T1000 (cell line): ENCODE measurements at places on chromosomes 1 and 21.

- no peak for DNase-seq
These were observed 134.1 kb downstream of the TMEM53 start for GRCh38 chr1:44539991-44540730.

DNA sequence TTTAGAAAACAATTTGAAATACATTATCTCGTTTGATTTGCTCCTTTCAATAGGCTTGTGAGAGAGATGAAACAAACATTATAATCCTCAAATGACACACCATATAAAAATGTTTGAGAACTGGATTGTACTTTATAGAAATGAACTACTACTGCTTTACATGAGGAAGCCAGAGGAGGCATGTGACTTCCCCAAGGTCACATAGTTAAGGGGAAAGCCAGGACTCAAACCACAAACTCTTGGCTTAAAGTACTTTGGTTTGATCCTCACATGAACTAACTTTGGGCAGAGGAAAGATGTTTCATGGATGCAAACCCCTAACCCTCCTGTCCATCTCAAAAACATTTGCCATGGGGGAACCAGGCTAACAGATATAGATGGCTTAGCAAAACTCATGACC, 4.7 kb downstream of the ARHGEF11 start:
- no peak for DNase-seq

GRCh38 chr21:40166291-40166843, 299.1 kb downstream of the PCP4 start:
- DNase-seq, result no peak

DNA sequence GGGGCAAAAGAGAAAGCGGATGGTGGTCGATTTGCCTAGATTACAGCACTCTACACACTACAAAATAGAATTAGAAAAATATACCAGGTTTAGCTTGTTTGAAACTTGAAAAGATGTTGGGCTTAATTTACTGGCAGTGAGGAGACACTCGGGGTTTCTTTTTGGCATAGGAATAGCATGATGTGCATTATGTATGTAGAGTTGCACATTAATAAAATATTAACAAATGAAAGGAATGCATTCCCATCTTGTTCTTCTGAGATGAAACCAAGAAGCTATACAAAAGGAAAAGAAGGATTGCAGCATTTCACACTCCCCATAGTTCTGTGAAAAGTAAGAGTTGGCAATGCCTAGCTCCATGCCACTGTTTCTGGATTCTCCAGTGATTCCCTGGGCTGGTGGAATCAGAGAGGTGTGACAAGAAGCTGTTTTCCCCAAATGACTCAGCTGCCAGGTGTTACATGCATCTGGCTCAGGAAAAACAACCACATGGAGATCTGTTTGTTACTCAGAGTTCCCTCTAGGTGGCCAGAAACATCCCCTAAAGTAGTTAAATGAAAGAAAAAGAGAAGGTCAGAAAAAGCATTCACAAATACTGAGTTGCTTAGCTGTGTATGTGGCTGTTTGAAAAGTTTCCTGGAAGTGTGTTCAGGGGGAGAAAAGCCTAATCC, 115.6 kb downstream of the UCK2 start:
- no peak for DNase-seq

DNA sequence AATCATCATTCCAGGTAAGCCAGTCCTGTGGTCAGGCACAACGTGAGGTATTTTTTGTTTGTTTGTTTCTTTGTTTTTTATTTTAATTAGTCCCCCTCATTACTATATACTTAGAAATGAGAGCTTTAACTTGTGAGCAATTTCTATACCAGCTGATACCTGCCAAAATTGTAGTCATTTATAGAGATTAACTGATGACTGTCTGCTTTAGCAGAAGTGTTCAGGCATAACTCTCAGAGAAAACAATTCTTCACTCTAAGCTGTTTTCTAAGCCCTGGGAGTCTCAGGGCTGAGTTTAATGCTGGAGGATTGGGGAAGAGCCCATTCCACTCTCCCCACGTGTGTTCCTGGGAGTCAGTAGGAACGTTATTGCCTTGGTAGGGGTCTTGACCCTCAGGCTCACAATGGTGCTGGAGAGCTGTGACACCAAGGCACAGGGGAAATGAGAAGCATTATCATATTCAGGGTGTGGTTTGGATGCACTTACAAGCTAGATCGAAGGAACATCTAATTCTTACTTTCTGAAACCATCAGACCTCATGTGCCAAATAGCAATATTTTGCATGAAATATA, 168.2 kb downstream of the CLIC6 start:
- no peak for DNase-seq

GRCh38 chr1:107862064-107862463, 102.9 kb downstream of the VAV3 start:
- no peak for DNase-seq

- no peak for DNase-seq
These were observed 29.6 kb upstream of the C1orf105 start for GRCh38 chr1:172390683-172391551.

DNA sequence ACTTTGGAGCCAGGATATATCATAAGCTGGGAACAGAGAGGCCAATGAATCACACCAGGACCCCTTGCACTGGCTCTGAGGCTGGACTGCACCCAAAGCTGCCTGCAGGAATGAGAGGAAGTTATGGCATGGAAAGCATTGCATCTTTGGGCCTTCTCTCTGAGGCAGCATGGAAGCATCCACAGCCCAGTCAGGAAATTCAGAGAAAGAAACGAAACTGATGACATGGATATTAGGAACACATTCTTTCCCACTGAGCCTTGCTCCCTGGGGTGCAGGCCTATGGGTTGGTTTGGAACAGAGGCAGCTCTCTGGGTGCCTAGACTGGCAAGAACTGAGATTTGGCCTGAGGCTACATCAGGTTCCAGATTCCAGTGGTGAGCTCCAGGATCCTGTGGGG, 98.6 kb downstream of the NGF start:
- DNase-seq, result no peak

GRCh38 chr1:40774266-40774998, 9.2 kb upstream of the KCNQ4 start:
- no peak for DNase-seq

- DNase-seq, result no peak
These were observed 581.6 kb upstream of the ADAMTS5 start for GRCh38 chr21:27548486-27548885.

GRCh38 chr1:27481994-27482620, 7.9 kb downstream of the WASF2 start:
- DNase-seq, result no peak
